ENCODE measurements at places on chromosomes 5 and 9.

DNA sequence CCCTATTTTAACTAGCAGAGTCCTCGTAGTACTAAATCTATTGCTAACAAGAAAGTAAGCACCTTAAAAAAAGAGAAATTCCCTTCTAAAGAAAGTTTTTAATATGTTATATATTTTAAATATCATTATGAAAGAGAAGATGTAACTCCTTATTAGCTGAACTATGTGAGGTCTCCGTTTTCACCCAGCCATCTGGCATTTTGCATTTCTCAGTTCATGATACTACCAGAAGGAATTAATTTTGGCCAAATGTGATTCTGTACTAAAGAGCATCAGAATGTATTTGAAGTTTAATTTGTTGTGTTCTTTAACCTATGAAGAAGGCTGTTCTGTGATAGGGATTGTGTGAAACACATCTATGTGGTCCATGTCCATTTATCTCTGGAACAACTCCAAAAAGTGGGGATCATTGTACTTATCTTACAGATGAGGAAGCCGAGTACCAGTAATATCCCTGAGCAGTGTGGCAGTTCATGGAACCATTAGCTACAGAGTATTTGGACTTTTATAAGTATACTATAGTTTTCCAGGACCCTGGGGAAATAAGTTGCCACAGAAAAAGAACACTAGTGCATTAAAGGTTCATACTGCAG, 29.8 kb downstream of the TNFAIP8 start:
- no peak for DNase-seq

DNA sequence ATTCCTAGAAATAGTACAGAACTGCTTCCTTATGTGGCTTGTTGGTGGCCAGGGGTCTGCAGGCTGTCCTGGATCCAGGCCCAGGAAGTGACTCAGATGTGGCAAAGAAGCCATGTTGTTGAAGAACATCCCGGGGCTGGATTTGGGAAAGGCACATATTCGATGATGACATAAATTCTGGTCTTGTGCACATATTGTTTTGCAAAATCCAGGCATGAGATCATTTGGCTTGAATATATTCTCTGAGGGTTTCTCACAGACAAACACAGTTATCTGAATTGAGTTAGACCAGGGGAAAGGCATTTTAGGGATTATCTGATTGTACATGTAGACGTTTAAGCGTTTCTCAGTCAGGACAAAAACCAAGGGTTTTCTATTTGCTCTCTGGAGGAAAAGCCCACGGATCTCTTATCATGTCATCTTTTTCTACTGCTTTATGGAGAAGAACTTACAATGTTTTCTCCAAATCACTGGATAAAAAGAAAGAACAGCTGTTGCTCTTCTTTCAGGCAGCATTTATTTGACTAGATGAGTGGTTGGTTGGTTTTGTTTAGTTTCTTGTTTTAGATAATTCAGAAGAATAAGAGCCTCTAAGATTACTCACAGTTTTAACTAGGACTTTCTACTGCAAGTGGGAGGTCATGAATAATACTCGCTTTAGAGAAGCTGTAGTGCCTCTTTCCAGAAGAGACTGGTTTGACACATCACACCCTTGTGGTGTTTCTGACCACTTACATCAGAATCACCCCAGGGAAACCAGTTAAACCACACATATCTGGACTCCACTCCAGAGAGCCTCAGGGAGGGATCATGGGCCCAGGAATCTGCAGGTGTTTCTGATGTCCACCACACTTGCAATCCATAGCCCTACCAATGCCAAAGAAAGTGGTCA, 29.5 kb upstream of the LHFPL2 start:
- no peak for DNase-seq

DNA sequence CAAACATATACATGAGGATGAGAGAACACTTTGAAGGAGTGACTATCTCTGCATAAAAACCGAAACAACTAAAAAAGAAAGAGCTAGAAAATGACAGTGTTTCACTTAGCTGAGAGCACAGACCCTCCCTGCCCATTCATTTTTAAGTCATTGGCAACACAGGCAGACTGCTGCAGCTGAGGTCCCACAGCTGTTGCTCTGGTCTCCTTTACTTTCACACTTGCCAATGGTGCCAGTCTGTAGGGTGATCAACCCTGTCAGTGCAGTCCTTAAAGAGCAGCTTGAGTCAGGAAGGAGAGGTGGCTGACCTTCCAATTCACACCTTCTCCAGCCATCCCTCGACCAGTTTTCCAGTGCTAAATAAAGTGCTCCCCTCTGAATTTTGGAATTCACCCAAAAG, 508.3 kb upstream of the CCNG1 start:
- no peak for DNase-seq

- no peak for DNase-seq
Observed at GRCh38 chr9:127707766-127708165, 978 bp downstream of the CFAP157 start.

GRCh38 chr9:127448112-127448805, 2.9 kb downstream of the RPL12 start:
- DNase-seq: no peak

GRCh38 chr9:11755951-11756350, 937.2 kb upstream of the TYRP1 start:
- no peak for DNase-seq

Data from Peyer's patch (tissue), 4 donors.